ENCODE measurements at places on chromosomes 6 and 20.

- no peak for DNase-seq
Measured at GRCh38 chr6:56242346-56242745, 5.0 kb downstream of the COL21A1 start.

- DNase-seq = no peak
Measured at GRCh38 chr6:105087571-105088211, 92.1 kb downstream of the POPDC3 start.

GRCh38 chr6:6386010-6386409 is 65.5 kb upstream of the F13A1 start:
- DNase-seq = no peak

DNA sequence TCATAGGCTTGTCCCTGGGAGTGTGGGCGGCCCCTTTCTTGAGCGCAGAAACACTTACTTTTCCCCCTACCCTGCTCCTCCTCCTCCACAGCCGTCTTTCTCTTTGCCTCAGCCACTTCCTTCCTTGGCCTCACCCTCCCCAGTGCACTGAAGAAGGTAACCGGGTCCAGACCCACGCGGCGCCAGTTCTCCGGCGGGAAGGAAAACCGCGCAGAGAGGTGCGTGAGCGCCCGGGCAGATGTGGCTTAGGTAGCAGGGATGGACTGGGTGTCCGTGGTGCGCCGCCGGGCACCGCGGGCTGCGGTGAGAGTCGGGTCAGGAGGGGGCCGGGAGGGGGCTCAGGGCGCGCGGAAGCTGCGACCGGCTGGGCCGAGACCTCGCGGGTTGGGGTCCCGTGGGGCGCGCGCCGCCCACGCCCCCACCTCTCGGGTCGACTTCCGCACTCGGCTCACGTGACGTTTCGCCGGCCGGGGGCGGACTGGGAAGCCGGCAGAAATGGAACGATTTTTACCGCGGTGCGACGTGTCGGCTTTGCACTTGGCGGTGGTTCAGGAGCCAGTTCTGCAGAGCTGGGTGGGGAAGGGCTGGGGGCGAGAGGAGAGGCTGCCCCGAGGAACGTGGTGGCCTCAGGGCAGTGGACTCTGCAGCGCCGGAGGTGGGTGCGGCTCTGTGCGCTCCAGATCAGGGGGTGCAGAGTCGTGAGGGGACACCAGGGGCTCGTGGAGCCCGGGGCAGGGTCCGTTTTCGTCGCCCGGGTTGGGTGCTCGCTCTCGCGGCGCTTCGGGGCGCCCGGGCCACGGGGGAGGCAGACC is at the start of gene ABRACL:
Gene ABRACL, plus strand, starts transcription at position 88 of the 812 bp plus-strand sequence. CDS start 5,416 bp downstream, outside the sequence.
- peak; percentile 70 for DNase-seq

GRCh38 chr6:3001773-3002293 is 2.1 kb downstream of the NQO2 start:
- DNase-seq = no peak

DNA sequence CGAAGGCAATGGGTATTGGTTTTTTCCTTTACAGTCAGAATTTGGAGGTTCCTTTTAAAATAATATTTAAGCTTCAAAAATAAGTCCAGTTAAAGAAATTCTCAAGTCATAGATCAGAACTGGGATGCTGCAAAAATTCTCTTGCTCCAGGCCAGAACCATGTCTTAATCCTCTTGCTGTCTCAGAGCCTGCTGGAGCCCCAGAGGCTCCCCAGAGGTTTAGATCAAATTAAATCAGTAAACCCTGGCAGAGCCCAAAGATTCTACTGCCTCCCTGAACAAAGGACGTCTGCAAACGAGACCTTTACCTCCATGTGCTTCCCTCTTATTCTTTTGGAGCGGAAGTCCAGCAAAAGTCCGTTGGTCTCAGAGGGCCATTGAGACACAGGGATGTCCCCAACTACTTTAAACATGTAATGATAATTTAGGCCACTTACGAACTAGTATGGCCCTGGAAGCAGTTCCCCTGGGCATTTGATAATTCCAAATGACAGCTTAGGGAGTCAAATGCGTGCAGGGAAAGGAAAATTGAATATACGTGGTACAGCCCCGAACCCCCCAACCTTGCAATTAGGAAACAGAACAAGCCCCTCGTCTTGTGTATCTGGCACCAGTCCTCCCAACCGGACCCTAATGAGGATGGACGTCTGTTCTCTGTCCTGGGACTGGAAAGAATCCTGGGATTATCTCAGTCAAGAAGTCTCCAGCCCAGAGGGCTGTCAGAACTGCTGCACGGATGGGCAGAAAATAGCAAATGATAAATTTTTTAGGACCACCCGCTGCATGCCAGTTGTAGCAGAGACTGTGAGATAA is 31.5 kb downstream of the SULF2 start:
- no peak for DNase-seq

- no peak for DNase-seq
Measured at GRCh38 chr6:153312634-153313033, 181.6 kb upstream of the RGS17 start.

DNA sequence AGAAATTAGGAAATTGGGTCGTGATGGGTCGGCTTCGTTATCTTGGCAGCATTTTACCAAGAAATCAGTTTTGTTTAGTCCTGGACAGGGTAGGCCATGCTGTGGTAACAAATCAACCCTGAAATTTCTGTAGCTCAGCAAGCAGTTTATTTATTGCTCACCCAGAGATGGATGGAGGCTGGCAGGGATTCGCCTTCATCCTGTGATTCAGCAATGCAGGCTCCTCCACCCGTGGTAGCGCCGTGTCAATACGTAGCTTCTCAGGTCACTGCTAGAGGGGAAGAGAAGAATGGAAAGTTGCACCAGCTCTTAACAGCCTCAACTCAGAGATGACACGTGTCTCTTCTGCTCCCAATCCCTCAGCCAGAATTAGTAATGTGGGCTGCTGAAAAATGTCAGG is 157.0 kb upstream of the SGK1 start:
- no peak for DNase-seq

DNA sequence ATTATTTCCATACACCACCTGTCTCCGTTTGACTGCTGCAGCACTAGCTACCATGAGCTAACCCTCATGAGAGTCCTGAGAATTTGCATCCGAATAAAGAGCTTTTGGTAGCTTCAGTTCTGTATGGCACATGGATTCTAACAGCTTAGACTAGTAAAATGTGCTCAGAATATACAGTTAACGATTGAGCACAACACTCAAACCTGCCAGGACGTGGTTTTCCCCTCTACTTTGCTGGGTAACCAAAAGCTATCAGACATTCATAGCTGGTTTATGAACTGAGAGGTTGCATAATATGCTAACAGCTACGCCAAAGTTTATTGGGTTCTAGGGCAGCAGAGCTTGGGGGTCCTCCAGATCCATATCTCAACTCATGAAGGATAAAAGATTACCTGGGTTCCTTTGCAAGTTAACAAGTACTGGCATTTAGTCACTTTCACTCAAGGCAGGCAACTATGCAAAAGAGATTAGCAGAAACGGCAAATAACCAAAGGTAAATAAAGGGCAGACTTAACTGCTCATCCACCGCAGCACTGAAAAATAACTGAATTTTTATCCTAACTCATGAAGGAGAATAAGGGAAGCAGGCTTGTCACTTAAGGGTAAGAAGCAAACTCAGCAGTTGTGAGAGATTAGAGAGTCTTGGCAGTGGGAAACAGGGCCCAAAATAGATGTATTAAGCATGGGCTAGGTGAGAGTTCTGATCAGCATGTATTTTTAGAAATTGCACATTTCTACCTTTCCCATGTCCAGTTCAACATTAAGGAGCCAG is 29.4 kb downstream of the NUDT3 start:
- DNase-seq = no peak

DNA sequence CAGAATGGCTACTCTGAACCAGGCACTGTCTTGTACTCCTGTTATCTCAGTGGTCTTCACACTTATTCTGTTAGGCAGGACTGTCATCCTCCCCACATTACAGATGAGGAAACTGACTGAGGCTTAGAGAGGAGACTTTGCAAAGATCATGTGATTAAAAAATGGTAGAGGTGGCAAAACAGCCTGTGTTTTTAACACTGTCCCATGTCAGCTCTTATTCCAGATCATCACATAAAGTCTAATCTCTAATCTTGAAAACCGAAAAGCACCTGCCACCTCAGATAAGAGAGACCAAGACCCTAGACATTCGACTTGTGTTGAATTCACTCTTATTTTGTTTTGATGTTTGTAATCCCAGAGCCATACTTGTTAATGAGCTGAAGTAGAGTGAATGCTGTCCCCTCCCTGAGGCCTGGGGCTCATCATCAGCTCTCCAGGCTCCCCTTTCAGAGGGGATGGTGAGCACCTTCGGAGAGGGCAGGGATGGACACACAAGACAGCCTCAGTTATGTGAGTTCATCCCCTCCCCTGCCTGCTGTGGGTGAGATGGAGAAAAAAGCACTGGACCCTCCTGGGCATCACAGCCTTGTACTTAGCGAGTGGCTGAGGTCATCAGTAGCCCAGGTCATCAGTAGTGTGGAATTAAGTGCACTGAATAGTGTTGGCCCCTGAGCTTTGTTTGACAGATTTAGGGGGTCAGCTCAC is 30.6 kb downstream of the MTHFD1L start:
- no peak for DNase-seq

DNA sequence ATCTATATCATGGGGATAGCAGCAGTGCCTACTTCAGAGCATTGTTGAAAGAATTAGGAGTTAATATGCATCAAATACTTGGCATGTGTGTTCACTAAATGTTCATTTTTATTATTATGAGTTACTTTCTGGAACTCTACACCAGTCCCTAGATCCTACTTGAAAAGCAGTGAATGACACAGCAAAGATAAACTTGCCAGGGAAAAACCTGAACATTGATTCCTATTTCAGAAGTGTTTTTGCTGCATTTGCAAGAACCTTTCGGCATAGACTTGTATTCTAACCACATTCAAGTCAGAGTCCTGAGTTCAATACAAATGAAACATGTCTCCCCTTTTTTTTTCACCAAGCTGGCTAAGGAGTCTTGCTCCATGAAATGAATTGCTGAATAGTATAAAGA is 187.4 kb upstream of the TAB2 start:
- no peak for DNase-seq

DNA sequence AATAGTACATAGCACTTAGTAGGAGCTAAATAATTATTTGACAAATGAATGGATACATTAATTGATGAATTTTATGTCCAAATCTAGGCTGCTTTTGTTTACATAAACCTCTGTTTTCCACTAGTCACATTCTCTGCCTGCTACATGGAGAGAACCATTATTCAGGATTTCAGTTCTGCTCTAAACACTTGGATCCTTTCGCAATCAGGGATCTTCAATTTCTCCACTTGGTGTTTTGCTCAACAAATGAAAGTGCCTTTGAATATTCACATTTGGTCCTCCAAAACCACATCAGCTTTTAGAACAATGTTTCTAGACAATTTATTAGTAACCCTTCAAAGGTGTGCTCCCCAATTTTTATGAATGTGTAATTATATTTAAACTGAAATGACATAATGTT is 30.6 kb upstream of the HLA-DQB1 start:
- no peak for DNase-seq

- no peak for DNase-seq
Measured at GRCh38 chr20:58102744-58103516, 125.5 kb downstream of the ANKRD60 start.

DNA sequence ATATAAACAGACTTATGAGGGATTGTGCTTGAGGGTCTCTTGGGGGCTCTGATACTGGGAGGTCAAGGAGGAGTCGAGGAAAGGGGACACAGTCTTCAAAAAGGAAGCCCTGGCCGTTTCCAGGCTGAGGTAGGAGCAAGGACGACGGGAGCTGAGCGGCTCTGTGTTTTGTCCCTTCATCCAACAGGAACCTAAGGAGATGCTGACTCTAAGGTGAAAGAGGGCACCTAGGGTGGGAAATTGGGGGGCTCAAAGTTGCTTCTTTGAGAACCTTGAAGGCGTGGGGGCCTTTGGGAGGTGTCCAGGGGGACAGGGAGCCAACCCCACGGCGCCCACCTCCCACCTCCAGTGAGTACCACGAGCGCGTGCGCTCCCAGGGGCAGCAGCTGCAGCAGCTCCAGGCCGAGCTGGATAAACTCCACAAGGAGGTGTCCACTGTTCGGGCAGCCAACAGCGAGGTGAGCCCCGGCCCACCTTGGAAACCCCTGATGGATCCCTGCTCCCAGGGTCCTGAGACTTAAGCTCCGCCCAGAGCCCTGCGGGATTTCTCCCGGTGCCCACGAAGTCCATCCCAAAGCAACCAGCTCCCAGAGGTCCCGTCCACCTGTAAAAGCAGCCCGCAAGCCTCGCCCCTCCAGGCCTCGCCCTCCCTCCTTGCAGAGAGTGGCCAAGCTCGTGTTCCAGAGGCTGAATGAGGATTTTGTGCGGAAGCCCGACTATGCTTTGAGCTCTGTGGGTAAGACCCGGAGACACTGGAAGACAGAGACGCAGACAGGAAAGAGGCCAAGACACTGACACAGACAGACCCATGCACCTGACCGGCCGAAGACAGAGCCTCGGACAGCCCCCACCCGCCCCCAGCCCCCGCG is 2.9 kb downstream of the SPAG4 start:
- peak; percentile 14 for DNase-seq

DNA sequence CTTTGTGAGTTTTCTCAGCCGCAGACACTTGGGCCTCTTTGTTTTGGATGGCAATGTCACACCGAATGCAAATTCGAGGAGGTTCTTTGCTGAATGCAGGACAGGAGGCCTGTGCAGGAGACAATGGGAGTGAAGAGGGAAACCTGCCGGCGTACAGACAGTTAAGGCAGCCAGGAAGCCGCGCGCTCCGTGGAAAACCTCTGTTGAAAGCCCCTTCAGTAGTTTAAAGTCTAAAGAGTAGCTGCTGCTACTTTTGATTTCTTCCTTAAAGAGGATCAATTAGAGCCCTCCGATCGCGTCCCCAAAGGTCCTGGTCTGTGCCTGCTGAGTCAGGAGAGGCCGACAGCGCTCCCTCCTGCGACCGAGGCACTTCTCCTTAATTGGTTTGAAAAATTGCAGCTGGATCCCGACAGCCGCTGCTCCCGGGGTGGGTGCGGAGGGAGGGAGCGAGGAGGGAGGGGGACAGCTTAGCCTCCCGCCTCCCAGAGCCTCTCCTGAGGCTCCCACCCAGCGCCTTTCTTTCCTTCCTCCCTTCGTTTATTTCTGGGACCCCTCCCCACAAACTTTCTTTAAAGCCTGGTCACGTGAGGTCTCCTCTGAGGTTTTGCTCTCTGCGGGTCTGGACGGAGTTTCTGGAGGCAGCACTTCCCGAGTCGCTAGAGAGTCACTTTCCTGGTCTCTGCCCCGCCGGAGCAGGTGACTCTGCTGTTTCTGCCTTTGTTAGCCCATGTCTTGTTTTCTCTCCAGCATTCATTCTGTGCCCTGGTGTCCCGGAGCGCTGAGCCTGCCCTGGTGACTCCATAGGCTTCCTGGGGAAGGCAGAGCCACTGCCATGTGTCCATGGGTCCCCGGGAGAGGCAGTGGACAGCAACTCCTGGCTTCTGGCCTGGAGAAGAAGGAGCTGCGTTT is 22.3 kb upstream of the RPP40 start:
- DNase-seq = no peak
